Stimulated activated CD4-positive, alpha-beta T cell treated with anti-CD3 and anti-CD28 coated beads, Interleukin-1b, Interleukin-23, amount 100 ng/mL, for 4 hours (primary cell): ENCODE measurements at places on chromosomes 3 and 15.

- DNase-seq: no peak
Measured at GRCh38 chr15:90153658-90154057, 47.5 kb upstream of the SEMA4B start.

- no peak for DNase-seq
Measured at GRCh38 chr3:69791106-69791505, 51.8 kb downstream of the MITF start.

GRCh38 chr15:77004189-77004588 lies 9.3 kb downstream of the PSTPIP1 start:
- DNase-seq: no peak

DNA sequence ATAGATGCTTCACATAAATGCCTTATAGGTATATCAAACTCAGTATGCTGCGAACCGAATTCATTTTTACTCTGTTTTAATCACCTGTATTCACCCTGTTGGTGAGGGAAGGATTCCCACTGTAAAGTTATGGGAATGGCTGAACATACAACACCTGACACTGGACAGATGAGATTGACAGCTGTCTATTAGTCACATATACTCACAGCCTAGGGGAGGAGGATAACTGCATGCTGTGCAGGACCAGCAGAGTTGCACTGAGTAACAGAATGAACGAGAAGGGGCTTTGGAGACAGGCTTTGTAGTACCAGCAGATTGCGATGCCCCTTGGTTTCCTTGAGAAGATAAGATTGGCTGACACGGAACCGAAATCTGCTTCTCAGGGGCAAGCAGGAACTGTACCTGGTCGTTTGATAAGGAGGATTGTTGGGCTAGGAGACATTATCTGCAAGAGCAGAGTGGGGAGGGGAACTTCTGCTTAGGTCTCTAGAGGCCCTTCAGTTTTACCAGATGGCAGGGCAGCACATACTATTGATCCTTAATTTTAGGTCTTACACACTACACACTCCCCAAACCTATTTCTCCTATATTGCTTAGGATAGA lies 43.5 kb upstream of the SLC22A13 start:
- no peak for DNase-seq

- no peak for DNase-seq
Measured at GRCh38 chr3:14331251-14331650, 71.2 kb upstream of the SLC6A6 start.

GRCh38 chr3:20842002-20842401 lies 656.0 kb upstream of the SGO1 start:
- no peak for DNase-seq

GRCh38 chr3:65018801-65019200 lies 331.0 kb upstream of the ADAMTS9 start:
- DNase-seq: no peak

GRCh38 chr15:64185146-64185911 lies 22.5 kb upstream of the PPIB start:
- DNase-seq: no peak

DNA sequence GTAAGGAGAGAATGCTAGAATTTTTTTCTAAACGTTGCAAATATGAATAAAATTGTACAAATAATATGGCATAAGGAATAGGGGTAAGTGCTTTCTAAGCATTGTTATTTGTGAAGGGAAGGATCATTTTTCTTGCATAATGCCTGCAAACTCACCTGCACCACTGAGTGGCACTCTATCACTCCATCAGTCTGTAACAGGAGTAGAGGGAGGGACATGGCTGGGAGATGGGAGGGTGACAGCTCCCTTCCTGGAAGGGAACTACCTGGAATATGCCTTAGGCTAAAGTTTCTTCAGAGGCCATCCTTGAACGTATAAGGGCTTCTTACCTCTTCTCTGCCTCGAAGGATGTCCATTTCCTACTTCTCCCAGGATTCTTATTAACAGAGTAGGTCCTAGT lies 3.0 kb downstream of the NAALADL2 start:
- DNase-seq: no peak

- no peak for DNase-seq
Measured at GRCh38 chr15:39391230-39391629, 189.6 kb upstream of the THBS1 start.

GRCh38 chr15:73744293-73744692 lies 8.9 kb downstream of the INSYN1 start:
- no peak for DNase-seq

- no peak for DNase-seq
Measured at GRCh38 chr15:88835646-88836045, 32.4 kb downstream of the ACAN start.

DNA sequence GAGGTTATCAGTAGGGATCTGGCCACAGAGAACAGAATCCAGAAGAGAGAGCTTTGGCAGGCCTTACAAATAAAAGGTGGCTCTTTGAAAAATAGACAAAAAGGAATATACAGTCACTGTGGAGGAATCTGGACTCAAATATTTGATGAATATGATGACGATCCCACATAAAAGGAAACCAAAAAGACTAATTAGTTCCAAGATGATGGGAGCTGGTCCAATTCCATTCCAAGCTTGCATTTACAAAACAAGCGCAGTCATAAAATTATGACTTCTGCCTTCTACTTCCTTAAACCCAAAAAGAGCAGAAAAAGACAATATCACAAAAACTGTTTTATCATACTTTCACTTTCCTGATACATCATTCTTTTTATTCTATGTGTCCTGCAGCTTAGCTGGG lies 285.8 kb downstream of the DIPK2A start:
- DNase-seq: no peak

GRCh38 chr15:29822100-29822683 lies at the start of gene TJP1:
TSS of gene TJP1 (minus strand) at chr15:29822468. CDS start at chr15:29822028, 440 bp downstream.
- no peak for DNase-seq

DNA sequence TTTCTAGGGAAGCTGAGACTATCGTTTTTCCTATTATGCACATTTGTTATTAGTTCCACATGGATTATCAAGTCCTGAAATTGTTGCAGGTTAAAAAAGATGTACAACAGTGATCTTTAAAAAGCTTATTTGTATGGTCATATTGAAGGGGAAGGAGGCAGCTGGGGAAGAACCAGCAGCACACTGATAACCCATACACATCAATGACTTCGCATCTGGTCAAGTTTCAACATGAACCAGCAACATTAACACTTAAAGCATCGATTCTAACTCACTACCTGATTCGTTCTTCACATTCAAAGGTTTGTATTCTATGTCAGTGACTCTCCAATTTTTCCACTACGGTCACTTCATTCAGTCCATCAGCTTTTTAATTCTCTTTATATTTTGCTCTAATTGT lies 56.4 kb downstream of the NCEH1 start:
- no peak for DNase-seq

DNA sequence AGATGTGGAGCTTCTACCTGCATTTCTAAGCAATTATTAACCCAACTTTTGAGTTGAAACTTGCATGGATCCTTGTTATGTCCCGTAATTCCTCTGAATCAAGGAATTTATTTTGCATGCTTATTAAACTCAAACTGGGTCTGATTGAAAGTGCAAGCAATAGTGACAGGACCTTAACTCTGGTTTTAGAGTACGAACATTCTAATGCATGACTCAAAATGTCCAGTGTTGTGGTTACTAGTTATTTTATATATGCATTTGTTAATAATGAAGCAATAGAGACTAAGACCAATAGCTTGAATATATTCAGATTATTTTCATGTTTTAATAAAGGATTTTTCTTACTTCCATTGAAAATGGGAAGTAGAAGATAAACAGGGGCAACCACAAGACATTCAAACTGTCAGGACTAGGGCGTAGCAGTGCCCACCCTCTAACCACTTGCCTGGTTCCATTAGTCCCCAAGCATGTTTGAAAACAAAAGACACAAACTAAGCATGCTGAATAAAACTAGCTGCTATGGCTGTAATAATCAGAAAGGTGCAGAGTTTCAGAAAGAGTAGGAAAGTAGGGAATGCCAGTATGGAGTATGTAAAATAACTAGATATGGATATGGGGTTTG lies 28.1 kb downstream of the OIP5 start:
- no peak for DNase-seq

GRCh38 chr3:34856081-34856947 lies 783.0 kb upstream of the ARPP21 start:
- DNase-seq: no peak

GRCh38 chr3:14680716-14681115 lies 5.8 kb downstream of the C3orf20 start:
- no peak for DNase-seq

GRCh38 chr3:58560771-58561311 lies 16.4 kb downstream of the FAM107A start:
- DNase-seq: no peak

DNA sequence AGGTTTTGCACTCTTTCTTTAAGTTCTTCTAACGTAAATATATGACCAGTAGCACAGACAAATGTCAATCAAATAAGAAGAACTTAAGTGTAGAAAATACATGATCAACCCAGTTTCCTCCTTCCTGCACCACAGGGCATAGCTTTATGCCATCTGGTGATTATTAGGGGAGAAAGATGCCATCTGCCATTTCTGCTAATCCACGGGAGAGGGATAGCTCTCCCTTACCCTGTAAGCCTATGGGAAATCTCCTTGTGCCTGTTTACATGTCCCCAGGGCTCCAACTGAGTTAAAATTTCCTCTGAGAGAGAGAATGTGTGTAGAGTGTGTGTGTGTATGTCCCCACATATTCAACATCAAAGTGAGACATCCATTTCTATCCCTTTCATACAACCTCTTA lies 135.9 kb downstream of the RSL24D1 start:
- DNase-seq: no peak

GRCh38 chr15:68626283-68626682 lies 47.5 kb downstream of the CORO2B start:
- no peak for DNase-seq

GRCh38 chr3:8581806-8582445 lies 62.7 kb downstream of the SSUH2 start:
- no peak for DNase-seq

DNA sequence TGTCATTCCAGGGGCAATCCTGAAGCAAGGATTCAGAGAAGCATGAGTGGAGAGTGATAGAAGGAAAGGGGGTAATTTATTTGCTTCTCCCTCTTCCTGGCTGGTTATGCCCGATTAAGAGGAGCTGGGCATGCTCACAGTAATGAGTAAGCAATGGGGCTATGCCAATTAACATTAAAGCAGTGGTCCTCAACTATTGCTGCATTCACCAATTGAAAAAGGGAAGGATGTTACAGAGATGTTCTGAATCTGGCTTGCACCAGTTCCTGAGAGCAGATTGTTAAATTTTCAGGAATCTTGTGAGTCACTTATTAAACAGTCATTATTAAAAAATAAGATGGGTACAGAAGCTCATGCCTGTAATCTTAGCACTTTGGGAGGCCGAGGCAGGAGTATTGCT lies 85.9 kb upstream of the ZBTB20 start:
- no peak for DNase-seq

DNA sequence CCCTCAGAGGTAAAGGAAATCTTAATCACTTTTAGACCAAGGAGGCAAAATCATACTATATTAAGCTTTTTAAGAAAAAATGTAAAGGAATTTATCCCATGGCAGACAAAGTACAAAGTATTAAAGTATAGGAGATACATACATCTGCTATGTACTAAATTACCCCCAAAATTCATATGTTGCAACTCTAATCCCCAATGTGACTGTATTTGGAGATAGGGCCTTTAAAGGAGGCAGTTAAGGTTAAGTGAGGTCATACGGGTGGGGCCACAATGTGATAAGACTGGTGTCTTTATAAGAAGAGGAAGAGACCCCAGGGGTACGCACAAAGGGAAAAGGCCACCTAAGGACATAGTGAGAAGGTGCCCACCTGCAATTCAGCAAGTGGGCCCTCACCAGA lies 657.0 kb upstream of the ADAMTS9 start:
- no peak for DNase-seq

- DNase-seq: no peak
Measured at GRCh38 chr3:182886497-182886896, 93.2 kb downstream of the ATP11B start.

DNA sequence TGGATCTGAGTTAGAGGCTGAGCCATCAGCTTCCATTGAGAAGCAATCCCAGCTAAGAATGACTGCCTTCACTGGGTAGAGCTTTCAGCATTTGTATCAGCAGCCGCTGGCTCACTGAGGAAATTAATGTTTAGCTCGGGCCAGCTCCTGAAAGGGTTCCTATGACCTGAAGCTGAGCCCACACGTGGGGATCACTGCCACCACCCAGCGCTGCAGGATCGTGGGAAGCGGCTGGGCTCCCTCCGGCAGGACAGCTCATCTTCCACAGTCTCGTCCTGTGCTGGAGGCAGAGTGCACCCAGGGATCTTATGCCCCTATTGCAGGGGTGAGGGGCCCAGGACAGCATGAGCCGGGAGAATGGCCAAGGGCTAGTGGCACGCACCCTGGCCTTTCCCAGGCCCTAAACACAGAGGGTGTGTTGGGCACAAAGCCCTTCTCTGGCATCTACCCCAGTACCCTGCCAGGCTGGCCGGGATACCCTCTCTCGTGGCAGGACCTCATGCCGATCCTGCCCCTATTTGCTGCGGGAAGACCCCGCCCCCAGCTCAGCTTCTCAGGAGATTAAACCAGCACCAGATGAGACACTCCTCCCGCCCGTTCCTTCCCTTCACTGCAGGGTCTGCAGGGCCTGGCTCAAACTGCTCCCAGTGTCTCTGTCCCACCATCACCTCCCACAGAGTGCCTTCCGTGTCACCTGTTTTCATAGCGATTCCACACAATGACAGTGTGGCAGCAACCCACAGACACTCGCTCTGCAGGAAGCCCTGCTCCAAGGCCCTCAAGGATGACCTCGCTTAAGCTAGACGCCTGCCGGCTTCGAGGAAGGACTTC lies 28.5 kb downstream of the KLHL25 start:
- DNase-seq: no peak

- no peak for DNase-seq
Measured at GRCh38 chr15:39581242-39581792, 438 bp downstream of the THBS1 start.

- DNase-seq: no peak
Measured at GRCh38 chr3:108102420-108103039, 11.7 kb upstream of the CD47 start.

GRCh38 chr3:166569589-166569988 lies 732.4 kb upstream of the BCHE start:
- no peak for DNase-seq

GRCh38 chr15:87523516-87523915 lies 733.0 kb downstream of the NTRK3 start:
- DNase-seq: no peak

- no peak for DNase-seq
Measured at GRCh38 chr3:160134454-160134853, 90.8 kb upstream of the C3orf80 start.

DNA sequence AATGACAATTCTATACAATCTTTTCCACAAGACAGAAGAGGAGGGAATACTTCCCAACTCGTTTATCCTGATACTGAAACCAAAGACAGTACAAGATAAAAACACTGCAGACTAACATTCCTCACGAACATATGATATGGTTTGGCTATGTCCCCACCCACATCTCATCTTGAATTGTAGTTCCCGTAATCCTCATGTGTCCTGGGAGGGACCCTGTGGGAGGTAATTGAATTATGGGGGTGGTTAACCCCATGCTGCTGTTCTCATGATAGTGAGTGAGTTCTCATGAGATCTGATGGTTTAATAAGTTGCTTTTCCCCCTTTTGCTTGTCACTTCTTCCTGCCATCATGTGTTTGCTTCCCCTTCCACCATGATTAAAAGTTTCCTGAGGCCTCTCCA lies 83.9 kb upstream of the PROK2 start:
- no peak for DNase-seq
